ENCODE measurements at places on chromosomes 3 and 15.

GRCh38 chr3:45611628-45612081, 17.1 kb downstream of the LIMD1 start:
- DNase-seq = no peak

- DNase-seq = no peak
These were observed 246.1 kb upstream of the RASGRP1 start for GRCh38 chr15:38810686-38811085.

- no peak for DNase-seq
These were observed 64.9 kb upstream of the RBMS3 start for GRCh38 chr3:29215948-29216347.

DNA sequence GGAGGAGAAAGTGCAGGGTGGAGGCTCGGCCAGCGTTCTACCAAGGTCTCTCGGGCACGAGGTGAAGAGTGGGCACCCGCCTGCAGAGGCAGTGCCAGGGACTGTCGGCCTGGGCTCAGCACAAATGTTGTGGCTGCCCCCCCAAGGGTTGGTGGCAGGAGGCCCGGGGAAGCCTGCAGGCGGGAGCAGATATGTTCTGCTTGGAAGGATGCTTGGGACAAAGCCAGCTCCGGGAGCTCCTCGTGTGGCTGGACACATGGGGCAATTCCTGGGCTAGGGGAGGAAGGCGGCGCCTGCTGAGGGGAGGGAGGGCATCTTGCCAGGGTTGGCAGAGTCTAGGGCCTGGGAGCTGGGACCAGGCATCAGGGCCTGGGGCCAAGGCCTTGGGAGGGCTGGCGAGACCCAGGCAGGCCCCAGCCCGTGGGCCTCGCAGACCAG, 30.4 kb upstream of the FBLN2 start:
- DNase-seq = no peak
